T-helper 22 cell (primary cell): ENCODE measurements at places on chromosomes 12 and 14.

DNA sequence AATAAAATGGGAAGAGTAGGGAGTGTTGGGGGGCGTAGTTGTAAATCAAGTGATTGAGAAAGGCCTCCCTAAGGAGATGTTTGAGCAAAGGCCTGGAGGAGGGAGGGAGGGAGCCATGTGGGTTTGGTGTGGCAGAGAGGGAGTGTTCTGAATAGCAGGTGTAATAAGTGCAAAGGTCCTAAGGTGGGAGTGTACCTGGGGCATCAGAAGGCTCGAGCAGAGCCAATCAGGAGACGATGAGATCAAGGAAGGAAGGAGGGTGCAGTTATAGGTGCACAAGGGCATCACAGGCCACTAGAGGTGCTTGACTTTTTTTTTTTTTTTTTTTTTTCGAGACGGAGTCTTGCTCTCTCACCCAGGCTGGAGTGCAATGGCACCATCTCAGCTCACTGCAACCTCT is 77.9 kb upstream of the PLXNC1 start:
- DNase-seq: no peak

DNA sequence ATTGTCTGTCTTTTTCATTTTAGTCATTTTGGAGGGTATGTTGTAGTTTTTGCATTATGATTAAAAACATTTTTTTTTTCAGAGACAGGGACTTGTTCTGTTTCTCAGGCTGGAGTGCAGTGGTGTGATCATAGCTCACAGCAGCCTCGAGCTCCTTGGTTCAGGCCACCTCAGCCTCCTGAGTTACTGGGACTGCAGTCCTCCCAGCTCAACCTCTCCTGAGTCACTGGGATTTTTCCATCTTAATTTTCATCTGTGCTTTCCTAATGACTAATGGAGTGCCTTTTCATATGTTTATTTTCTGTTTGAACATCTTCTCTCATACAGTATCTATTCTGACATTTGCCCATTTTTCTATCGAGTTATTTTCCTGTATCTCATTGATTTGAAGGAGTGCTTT is 52.6 kb downstream of the DYRK2 start:
- DNase-seq: no peak

GRCh38 chr12:46153268-46153872 is 115.5 kb downstream of the SLC38A1 start:
- no peak for DNase-seq

DNA sequence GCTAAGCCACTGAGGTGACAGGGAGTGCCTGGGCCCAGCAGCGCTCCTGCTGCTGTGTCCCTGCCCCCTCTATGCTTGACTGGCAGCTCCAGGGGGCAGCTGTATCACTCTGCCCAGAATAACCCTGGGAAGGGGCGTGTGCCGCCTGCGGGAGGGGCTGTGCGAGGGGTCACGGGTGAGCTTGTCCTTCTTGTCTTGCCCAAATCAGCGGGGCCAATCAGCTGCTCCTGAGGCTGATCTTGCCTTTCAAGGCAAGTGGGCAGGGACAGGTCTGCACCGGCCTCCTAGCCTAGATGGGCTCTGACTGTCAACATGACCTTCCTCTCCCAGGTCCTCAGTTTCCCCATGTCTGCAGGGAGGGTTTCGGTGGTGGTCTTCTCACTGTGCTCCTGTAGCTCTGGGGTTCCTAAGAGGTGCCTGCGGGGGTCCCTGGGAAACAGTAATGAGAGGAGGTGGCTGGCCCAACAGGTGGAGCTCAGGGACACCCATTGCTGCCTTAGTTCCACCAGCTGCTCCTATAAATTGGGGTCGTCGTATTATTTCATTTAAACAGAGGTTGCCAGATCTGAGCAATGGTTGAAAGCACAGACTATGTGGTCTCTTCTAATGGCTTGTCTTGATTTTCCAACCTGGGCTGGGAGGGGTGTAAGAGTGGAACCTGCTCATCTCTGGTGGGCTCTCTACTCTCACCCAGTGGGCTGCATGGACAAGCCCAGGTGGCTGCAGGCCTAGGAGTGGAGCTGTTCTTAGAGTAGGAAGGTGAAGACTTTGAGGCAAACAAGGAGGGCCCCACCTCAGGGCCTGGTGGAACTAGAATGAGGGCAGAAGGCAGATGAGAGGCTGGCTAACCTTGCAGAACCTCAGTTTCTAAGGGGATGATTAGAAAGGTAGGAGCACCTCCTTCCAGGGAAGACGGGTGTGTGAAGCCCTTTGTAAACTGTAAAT is 11.7 kb downstream of the RTL1 start:
- no peak for DNase-seq

- no peak for DNase-seq
Observed at GRCh38 chr12:39646963-39647362, 27.4 kb upstream of the ABCD2 start.

- no peak for DNase-seq
Observed at GRCh38 chr12:93199831-93200236, 177.9 kb upstream of the NUDT4 start.

DNA sequence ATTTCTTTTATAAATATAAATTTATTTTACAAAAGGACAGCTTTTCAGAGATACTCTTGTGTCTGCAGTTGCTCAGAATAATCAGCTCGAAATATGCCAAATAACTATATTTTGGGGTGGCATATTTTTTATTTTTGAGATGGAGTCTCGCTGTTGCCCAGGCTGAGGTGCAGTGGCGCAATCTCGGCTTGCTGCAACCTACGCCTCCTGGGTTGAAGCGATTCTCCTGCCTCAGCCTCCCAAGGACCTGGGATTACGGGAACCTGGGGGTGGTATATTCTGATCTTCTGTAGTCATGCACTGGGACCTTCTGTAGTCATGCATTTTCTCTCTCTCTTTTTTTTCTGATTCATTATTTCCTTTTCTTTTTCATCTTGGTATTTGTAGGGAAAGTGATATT is 135.0 kb upstream of the AMIGO2 start:
- DNase-seq: no peak

- no peak for DNase-seq
Observed at GRCh38 chr12:100987552-100988521, 193.3 kb downstream of the ANO4 start.

GRCh38 chr12:14982991-14983390 is 10.1 kb downstream of the PDE6H start:
- DNase-seq: no peak

- DNase-seq: no peak
Observed at GRCh38 chr12:69348162-69348938, at the start of gene LYZ. TSS of gene LYZ (plus strand) at chr12:69348381. CDS start at chr12:69348409, 28 bp downstream.

DNA sequence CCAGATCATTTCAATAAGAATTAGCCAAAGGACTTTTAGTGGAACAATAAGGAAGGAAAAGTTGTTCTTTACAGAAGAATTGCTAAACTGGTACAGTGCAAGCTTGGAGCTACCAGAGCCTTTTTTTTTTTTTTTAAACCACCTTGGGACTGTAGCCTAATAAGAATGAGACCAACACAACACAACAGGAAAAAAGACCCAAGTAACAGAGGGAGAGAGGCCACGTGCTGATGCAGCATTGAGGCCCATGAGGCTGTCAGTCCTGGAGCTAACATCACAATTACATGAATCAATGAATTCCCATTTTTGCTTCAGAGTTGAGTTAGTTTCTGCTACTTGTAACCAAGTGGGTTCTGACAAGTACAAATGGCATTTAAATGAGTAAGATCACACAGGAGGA is 149.0 kb upstream of the EEA1 start:
- DNase-seq: no peak

DNA sequence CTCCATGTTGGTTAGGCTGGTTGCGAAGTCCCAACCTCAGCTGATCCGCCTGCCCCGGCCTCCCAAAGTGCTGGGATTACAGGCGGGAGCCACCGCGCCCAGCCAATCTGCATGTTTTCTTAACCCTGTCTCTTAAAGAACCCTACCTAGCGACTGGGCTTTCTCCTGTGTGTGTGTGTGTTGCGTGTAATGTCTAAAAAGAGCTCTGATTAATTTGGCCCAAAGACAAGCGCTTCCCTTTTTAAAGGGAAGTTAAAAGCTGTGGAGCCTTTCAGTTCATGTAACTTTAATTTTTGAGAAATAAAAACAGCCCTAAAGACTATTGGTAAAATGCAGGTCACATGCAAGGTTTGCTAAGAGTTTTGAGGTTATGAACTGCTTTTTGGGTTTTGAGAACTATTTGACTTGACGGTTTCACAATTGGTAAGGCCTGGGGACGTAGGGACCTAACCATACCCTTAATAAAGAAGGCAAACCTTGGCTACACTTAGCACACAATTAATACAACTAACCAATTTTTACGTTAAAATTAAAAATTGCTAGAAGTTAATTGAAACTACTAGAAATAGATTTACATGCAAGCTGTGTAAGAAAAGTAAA is 103.2 kb downstream of the KCNMB4 start:
- DNase-seq: no peak

DNA sequence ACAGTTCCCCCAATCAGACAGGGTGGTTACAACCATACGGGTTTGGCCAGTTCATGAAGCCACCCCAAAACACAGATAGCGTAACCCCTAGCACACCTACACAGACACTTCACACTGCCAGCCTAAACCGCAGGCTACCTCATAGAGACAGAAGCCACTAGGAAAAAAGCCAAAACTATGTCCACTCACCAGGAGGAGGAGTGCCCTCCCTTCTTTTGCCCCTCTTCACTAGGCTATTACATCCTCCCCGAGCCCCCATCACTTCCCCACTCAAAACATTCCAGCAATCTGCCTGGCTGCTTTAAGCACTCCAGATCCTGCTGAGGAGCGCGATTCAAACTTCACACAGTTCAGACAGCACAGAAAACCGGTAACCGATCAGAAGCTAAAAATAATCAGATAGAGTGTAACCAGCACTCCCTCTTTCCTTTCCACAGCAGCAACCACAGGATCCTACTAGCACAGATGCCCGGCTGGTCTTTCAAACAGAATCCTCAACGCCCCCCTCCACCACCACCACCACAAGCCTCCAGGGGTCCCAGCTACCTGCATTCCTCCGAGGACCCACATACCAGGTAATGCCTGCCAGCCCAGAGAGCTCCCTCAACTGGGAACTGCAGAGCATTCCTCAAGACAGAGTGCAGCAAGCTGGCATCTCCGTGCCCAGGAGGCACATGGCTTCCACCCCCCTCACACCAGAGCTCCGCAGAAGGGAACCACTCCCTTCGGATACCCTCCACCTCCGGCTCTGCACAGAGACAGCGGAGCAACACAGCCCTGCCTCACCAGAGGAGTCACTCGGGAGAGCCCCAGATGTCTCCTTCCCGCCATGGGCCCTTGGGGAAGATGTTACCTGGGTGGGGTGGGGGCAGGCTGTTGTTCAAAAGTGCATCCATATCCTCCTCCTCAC is 1.5 kb downstream of the CHD4 start:
- DNase-seq: peak; percentile 43

- DNase-seq: no peak
Observed at GRCh38 chr12:31662176-31662849, 2.8 kb downstream of the ETFBKMT start.

- no peak for DNase-seq
Observed at GRCh38 chr14:64733321-64733720, 29.1 kb downstream of the PLEKHG3 start.

DNA sequence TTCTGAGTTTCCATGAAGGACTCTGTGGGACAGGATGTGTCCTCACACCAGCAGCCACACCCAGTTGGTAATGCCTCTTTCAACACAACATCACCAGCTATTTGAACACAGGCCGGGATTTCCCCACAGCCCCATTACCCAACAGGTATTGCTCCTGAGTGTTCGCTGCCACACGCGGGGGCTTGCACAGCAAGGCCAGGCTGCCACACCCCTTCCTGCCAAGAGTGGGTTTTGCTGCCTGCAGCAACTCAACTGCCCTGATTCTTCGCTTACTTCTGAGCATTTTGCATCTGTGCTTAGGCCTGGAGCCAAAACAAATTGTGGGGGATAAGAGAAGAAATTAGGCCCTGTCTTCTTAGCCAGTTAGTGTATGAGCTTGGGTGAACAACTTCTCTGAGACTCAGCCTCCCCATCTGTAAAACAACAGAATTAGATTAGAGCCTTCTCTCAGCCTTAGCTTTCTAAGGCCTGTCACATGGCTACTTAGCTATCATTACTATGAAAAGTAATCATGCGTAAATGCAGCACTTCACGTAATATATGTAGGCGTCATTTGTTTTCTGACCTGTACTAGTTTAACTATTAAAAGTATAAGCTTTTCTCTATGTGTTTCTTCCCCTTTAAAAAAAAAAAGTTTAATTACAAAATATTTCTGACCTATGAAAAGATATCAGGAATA is 20.0 kb downstream of the CKAP4 start:
- peak; percentile 38 for DNase-seq

DNA sequence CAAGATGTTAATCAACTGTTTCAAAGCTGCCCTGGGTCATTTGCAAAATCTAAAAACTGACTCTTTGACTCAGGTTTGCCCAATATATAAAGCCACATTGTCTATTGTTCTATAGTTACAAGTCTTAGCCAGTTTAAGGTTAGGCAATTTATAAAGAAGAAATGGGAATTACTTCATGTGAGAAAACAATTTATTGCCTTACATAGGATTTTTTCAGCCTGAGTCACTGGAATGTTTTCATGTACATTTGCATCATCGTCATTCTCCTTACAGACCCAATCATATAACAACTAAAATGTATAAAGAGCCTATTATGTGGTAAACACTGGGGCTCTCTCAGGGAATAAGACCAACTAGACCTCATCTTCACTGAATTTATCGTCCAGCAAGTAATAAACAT is 100.3 kb upstream of the PLEKHG7 start:
- no peak for DNase-seq

DNA sequence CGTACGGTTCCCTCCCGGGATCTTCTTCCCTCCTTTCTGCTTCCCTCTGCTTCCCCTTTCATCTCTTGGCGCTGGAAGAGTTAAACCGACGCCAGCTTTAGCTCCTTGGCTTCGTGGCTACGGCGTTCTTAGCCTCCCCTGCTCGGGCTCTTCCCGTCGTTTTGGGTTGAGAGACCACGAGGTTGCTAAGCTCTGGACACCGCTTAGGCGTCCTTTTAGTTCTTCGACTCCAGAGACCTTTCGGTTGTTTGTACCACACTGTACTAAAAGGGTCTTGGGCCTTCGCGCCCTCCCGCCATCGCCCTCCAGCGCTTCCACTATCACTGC is 545 bp downstream of the CPSF2 start:
- DNase-seq: no peak

DNA sequence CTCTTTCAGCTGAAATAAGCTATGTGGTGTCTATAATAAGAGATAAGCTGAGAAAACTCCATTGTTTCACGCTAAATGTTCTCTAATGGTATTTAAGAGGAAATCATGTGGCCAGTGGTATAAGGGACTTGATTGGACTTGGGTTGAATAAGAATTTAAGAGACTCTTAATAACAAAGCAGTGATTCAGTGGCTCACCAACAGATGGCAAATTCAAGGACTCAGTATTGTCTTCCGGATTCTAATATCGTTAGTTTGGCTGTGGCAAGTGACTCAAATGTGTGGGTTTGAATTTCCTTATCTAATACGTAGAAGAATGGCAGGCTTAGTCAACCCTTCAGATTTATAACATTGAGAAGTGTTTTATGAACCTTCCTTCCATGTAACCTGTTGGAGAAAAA is 49.1 kb upstream of the KCNH3 start:
- DNase-seq: no peak

GRCh38 chr12:40343124-40343523 is 118.3 kb downstream of the LRRK2 start:
- DNase-seq: no peak

DNA sequence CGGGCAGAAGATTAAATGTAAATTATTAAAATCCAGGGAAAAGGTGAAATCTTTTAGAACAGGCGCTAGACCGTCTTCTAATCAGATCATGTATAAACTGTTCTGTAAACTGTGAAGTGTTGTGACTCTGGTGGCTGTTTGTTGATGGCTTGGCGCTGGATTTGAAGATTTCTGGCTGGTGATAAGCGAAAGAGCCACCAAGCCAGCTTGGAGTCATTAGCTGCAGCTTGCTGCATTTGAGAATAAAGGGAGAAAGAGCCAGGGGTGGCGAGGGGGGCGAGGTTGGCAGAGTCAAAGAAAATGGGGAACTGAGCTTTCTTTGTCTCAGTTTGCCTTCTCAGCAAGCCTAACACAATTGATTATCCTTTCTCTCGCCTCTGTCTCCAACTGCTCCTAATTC is 8.0 kb downstream of the SYNDIG1L start:
- no peak for DNase-seq
